ENCODE measurements at places on chromosomes 5 and 9. TPM values are rescaled to one million over a fixed set of nuclear protein-coding genes. Genes with fewer than 3 reads are reported as not detected.

OGN gene
- polyA plus RNA-seq, result 49.0 TPM

LCN1 gene
- polyA plus RNA-seq, result not detected

KIF27 gene
- polyA plus RNA-seq, result 19.3 TPM

GDA gene
- 0.66 TPM for polyA plus RNA-seq

MRNIP gene
- polyA plus RNA-seq, result 34.9 TPM

SCGB3A2 gene
- polyA plus RNA-seq, result 0.22 TPM

IQGAP2 gene
- polyA plus RNA-seq, result 68.2 TPM

PCDHGA5 gene
- 2.7 TPM for polyA plus RNA-seq

CACFD1 gene
- polyA plus RNA-seq, result 35.8 TPM

HRCT1 gene
- polyA plus RNA-seq, result 0.47 TPM

C5orf52 gene
- polyA plus RNA-seq, result not detected

SH3RF2 gene
- polyA plus RNA-seq, result 4.6 TPM

GRCh38 chr5:143771189-143771588 lies 40.8 kb upstream of the HMHB1 start:
- no peak for DNase-seq

DNA sequence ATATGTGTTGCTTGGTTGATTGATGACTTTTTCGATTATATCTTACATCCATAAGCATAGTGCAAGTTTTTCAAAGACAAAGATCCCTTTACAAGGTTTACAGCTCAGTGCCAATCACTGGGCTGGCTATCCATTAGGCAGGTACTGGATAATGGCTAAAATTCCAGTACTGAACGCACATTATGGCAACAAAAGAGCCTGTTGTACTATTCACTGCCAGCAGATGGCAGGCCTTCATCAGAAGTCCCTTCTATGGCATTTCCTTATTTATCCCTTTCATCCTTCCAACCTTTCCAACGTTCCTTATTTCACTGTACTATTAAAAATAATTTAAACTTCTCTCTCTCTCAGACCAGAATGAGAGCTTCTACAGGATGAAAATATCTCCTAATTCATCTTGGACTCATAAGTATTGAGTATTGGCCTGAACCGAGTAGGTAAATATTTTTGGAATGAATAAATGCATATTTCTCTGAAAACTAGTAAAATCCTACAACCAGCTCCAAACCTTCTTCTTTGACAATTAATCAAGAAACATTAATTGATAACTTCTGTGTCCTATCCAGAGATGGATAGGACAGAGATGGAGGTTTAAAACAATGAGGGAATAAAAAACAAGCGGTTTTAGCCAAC lies 6.7 kb upstream of the WNT8A start:
- peak; percentile 61 for DNase-seq

GRCh38 chr9:125744616-125745015 lies 2.6 kb upstream of the PBX3 start:
- DNase-seq, result no peak

- no peak for DNase-seq
Measured at GRCh38 chr9:83933790-83934189, 12.6 kb upstream of the KIF27 start.

GRCh38 chr5:135225856-135226560 lies 173.0 kb downstream of the MACROH2A1 start:
- DNase-seq, result no peak

GRCh38 chr5:92769978-92770377 lies 811.0 kb downstream of the NR2F1-AS1 start:
- DNase-seq, result no peak

DNA sequence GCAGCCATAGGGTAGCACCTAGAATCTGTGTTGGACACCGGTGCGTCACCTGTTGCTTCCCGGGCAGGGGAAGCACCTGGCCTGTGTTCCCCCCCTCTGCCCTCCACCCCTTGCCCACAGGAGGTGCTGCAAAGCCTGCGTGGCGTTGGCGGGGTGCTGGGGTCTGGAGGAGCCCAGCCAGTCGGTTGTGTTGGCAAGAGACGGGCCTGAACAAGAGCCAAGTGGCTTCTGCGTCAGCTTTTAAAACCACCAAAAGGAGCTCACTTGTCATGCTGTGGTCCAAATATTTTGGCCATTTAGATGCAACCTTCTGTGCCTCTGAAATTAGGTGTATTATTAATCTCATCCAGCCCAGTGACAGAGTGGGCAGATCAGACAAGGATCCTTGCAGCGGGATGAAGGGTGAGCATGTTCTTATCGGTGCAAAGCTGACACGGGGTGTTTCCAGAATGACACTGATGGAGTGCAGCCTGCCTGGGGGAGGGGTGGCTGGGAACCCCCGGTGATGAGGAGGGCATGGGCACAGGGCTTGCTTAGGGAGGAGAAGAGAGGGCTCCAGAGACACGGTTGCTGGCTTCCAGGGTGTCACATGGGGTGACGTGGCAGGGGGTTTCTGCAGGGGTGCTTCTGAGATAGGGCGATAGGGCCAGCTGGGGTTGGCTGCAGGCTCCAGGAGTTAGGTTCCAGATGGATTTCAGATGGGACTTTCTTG lies 9.7 kb upstream of the RXRA start:
- DNase-seq, result no peak

- no peak for DNase-seq
Measured at GRCh38 chr9:93225417-93225816, 41.5 kb downstream of the WNK2 start.

DNA sequence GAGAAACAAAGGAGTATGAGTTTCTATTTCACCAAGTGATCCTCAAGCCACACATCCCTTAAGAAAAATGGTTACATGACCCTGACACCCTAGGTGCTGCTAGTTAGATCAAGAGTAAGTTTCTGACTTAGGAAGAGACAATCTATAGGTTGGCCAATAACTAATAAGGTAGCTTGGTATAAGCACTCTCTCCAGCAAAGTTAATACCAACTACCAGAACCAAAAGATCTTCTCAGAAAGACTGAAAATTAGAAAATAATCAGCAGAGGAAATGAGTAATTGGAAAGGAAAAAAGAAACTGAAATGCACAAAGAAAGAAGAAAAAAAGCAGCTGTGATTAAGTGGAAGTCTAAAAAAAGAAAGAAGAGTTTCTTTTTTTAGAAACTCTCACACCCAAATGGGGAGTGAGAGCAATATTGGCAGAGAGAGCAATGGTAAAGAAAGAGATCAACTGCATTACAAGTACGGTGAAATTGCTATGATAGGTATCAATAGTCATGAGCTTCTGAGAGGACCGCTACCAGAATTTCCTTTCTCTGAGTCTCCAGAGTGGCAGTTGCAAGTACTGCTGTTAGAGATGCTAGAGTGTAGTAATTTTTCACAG lies 195.5 kb downstream of the TMEM167A start:
- no peak for DNase-seq

- no peak for DNase-seq
Measured at GRCh38 chr5:40676613-40677343, 2.9 kb upstream of the PTGER4 start.

DNA sequence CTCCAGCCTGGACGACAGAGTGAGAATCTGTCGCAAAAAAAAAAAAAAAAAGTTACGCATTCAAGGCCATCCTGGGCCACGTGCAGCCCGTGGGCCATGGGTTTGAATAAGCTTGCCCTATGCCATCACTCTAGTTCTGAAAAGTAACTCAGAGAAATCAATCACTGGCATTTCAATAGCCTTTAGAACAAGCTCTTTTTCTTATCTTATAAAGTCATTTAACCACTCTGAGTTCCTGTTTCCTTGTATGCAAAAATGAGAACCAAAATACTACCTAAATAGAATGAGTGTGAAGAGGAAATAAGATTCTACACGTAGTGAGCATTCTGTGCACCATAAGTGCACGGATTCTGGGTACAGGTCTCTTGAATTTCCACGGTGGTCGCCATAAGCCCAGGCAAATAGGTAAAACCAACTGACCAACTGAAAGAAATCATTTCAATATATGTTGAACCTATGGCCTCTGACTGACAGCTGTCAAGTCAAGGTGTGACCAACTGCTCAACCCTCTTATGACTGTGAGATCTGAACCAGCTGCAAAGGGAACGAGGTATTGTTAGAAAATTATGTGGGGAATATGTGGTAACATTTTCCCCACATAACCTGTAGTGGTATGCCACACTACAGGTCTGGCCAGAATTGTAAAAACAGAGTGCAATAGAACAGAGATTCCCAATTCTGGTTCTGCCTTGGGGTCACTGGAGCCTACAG lies 143.9 kb upstream of the LHFPL2 start:
- DNase-seq, result no peak

- DNase-seq, result no peak
Measured at GRCh38 chr9:108272349-108272899, 583.4 kb downstream of the ACTL7B start.

GRCh38 chr5:151591144-151591819 lies at the start of gene FAT2:
TSS of gene FAT2 (minus strand) at chr5:151591331. CDS start at chr5:151568931, 22,400 bp downstream.
- peak; percentile 13 for DNase-seq

- DNase-seq, result no peak
Measured at GRCh38 chr5:22835686-22836085, 17.5 kb downstream of the CDH12 start.

DNA sequence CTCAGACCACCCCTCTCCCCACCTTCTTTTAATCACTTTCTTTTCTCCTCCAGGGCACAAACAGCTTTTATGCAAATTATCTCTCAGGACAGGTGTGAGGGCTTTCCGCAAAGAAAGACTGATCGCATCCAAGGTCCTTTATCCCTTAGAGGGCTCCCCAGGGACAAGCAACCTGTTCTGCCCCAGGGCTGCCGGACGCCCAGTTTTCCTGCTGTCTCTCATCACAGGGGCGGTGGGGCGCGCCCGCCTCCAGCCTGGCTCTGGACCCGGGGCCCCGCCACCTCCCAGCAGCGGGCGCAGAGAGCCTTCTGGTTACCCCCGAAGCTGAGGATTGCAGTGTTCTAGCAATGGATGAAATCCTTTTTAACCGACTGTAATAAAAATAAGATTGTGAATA lies 266.1 kb downstream of the CWC27 start:
- DNase-seq, result no peak

DNA sequence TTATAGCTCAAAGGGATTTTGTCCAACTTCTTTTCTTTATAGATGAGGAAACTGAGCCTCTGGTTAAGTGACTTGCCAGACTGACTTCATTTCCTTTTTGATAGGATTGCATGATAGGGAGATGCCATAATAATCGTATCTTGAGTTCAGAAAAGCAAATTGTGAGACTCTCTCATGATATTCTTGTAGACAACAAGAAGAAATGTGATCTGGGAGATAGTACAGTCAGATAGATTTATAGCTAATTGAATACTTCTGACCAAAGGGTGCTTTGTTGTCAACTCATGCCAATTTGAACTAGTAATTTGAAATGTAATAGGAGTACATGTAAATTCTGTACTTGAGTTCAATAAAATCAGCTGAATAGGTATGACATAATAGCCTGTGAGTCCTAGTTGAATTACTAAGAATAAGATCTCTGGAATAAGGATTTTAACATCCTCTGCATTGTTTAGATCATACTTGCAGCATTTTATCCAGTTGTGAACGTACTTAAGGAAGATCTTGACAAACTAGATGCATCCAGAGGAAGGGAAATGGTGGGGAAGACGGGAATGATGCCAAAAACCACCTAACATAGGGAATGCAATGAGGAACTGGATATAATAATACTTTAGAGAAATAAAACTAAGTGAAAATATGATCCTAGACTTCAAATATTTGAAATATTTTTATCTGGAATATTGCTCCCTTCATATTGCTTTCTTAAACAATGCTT lies 25.5 kb downstream of the CWC27 start:
- DNase-seq, result no peak

GRCh38 chr9:4442806-4443205 lies 47.5 kb upstream of the SLC1A1 start:
- DNase-seq, result no peak

DNA sequence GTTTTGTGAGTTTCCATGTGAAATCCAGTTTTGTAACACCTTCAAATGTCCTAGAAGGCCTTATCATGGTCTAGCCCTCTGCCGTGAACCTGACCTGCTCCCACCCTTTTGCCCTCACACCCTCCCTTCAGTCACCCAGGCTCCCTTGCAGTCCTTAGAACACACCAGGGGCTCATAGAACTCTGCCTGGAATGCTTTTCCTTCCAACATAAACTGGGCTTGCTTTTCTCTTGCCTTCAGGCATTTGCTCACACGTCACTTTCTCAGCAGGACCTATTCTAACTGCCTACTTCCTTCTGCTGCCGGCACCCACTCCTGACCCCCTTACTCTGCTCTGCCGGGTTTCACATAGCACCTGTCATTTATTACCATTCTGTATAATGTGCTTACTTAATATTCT lies 111.9 kb downstream of the PDE8B start:
- DNase-seq, result no peak

DNA sequence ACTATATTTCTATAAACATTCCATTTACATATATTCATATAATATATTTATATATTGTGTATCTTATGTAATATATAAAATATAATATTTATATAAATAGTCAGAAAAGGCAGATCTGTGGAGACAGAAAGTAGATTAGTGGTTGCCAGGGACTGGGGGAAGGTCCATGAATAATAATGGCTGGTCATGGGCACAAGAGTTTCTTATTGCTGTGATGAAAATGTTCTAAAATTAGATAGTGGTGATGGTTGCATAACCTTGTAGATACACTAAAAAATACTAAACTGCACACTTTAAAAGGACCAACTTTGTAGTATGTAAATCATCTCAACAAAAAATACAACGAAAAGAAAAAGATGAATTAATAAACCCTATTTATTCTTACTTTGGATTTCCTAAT lies 47.3 kb downstream of the NUP155 start:
- no peak for DNase-seq

- no peak for DNase-seq
Measured at GRCh38 chr5:18375641-18376040, 741.4 kb downstream of the TAF11L14 start.

DNA sequence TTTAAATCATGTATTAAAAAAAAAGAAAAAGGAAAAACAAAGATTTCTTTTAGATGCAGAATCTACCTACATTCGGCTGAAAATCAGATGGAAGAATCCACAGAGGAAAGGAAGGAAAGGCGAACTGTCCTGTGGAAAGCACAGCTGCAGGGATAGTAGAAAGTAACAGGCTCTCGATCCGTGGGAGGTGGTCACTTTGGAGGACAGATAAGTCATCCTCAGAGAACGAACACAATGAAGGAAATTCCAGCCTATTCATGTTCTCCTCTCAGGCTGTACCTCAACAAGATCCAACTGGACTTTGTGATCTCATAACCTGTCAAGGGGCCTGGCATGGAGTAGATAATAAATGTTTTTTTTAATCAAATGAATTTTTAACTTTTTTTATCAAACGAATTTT lies 72.8 kb downstream of the NR6A1 start:
- DNase-seq, result no peak

DNA sequence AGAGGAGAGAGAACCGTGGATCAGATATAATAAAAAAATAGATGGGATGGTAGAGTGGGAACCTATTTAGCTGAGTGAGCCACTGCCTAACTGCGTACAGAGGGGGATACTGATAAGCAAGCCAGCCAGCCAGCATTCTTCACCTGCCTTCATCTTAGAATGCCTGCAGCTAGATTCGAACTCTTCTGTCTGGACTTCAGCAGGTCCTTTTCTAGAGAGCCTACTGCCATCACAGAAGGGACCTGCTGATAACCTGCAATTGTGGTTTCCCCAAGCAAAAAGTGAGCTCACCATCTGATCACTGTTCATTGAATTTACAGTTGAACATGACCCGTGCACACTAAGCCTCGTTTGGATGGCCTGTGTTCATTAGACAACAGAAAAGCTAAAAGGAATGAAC lies 109.4 kb downstream of the CDC42SE2 start:
- no peak for DNase-seq
